ENCODE measurements at places on chromosomes 1 and 21.

DNA sequence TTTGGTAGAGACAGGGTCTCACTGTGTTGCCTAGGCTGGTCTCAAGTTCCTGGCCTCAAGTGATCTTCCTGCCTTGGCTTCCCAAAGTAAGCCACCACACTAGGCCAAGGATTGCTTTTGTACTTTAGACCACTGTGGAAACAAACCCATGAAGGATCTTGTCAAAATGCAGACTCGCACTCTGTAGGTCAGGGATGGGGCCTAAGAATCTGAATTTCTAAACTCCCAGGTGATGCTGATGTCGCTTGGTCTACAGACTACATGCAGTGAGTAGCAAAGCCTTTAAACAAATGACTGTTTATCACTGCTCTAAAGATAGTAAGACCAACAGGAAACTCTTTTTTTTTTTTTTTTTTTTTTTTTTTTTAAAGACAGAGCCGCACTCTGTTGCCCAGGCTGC, 54.1 kb upstream of the MUTYH start:
- no peak for DNase-seq

- no peak for DNase-seq
Observed at GRCh38 chr1:226164154-226164553, 22.4 kb downstream of the ACBD3 start.

DNA sequence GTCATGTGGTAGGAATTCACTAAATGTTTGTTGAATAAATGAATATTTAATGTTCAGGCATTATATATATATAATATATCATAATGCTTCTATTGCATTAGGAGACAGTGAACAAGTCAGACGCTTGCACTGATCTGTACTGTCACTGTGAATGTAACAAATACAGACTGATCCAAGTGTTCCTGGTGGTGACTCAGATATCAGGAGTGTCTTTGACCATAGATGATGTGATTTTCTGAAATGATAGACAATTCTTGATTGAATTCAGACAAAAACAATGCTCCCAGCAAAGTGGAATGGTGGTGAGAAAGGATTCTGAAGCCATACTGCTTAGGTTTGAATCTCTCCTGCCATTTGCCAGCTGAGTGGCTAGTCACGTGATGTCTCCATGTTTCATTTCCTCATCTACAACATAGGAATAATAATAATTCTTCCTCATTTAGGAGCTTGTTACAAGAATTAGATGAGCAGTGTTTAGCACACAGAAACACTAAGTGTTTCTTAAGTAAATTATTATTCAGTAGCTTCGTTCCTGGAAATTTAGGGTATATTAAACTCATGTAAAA, 71.0 kb downstream of the OLFML2B start:
- no peak for DNase-seq

GRCh38 chr1:177181280-177181630, 10.5 kb downstream of the BRINP2 start:
- DNase-seq = no peak

DNA sequence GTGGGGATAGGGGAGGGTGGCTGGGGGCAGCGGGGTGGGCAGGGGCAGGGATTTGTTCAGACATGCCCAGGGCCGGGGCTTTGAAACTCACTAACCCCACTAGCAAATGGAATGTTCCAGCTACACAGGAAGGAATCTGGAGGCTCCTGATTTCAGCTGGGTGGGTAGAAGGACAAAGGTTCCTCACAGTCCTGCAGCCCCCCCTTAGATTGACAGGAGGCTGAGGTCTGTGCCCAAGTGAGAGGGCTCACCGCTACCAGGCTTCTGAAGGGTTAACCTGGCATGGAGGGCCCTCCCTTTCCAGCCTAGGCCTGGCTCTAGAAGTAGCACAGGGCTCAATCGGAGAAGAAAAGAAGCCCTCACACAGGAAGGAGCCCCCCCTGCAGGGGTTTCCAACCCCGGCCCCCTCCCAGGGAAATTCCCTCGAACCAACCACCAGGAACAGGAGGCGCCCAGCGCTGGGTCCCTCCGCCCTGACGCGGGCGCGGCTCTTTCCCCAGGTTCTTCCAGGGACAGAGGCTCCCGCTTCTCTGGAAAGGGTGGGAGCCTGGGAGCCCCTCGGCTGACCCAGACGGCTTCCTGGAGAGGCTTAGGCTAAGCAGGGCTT, 3.3 kb downstream of the EPHA2 start:
- peak; percentile 63 for DNase-seq

DNA sequence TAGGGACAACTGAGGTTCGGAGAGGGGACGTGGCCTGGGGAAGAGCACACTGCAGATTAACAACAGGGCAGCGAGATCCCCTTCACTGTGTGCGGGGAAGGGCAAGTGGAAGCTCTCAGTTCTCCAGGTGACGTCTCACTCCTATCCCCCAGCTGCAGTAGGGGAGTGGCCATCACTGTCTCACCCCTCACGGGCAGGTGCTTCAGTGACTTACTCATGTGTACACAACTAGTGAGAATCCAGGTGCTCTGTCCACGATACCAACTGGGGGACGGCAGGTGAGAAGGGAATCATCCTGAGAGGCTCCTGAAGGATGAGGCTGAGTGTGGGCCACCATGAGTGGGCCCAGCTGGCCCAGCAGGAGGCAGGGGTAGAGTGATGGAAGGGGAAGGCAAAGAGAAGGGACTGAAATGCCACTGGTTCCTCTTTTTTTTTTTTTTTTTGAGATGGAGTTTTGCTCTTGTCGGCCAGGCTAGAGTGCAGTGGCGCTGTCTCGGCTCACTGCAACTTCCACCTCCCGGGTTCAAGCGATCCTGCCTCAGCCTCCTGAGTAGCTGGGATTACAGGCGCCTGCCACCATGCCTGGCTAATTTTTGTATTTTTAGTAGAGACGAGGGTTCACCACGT, 25.9 kb downstream of the RHBG start:
- DNase-seq = no peak

Measured in colonic mucosa (tissue), 4 donors.